A549 treated with RU486 at 1 μM for 4 hours (cell line): ENCODE measurements at places on chromosomes 7 and 10. TPM values are rescaled to one million over a fixed set of nuclear protein-coding genes. Genes with fewer than 3 reads are reported as not detected.

The VIPR2 gene
- total RNA-seq: not detected in 5 replicates

The CDH23 gene
- 1.9 to 3.2 TPM (median 2.8 TPM) in 5 replicates for total RNA-seq

The GGCT gene
- 58.7 to 89.2 TPM (median 74.6 TPM) in 5 replicates for total RNA-seq

The PITX3 gene
- total RNA-seq: 0.27 to 0.38 TPM (median 0.29 TPM) in 4 of 5 replicates, not detected in the other

The HDAC9 gene
- total RNA-seq: 0.15 to 0.38 TPM (median 0.22 TPM) in 5 replicates

The DIP2C gene
- 5.8 to 9.8 TPM (median 8.2 TPM) in 5 replicates for total RNA-seq

The RNF133 gene
- total RNA-seq: not detected in 5 replicates

The SEMA4G gene
- 8.3 to 11.0 TPM (median 9.7 TPM) in 5 replicates for total RNA-seq

The CALHM3 gene
- total RNA-seq: 0.35 to 0.53 TPM (median 0.41 TPM) in 5 replicates

The HMX3 gene
- total RNA-seq: 0.12 TPM in 1 of 5 replicates, not detected in the others

The GDF10 gene
- total RNA-seq: 0.05 to 0.12 TPM in 2 of 5 replicates, not detected in the others

The SPDYE2B gene
- not detected in 5 replicates for total RNA-seq

The VWDE gene
- 0.18 to 0.99 TPM (median 0.40 TPM) in 5 replicates for total RNA-seq

The SEMA3D gene
- 0.03 to 0.09 TPM in 2 of 5 replicates, not detected in the others for total RNA-seq

The NEUROD6 gene
- not detected in 5 replicates for total RNA-seq

The CACNA2D1 gene
- 3.8 to 12.4 TPM (median 7.7 TPM) in 5 replicates for total RNA-seq

The KEL gene
- total RNA-seq: not detected in 5 replicates

The FKBP9 gene
- total RNA-seq: 75.7 to 124 TPM (median 88.0 TPM) in 5 replicates

The TRIM74 gene
- total RNA-seq: 0.15 to 0.65 TPM (median 0.45 TPM) in 3 of 5 replicates, not detected in the others

The TDRD1 gene
- total RNA-seq: not detected in 5 replicates

The TLX1 gene
- not detected in 5 replicates for total RNA-seq

The LRRC61 gene
- total RNA-seq: 0.12 to 0.19 TPM (median 0.17 TPM) in 3 of 5 replicates, not detected in the others

The GFRA1 gene
- total RNA-seq: 8.6 to 11.3 TPM (median 9.3 TPM) in 5 replicates

The EN2 gene
- 0.62 to 1.0 TPM (median 0.94 TPM) in 5 replicates for total RNA-seq
